Cortex of kidney (tissue), 1 donor: ENCODE measurements at places on chromosomes 6 and 20.

GRCh38 chr6:33428224-33428965 is 8.5 kb downstream of the SYNGAP1 start:
- DNase-seq, result no peak

GRCh38 chr20:60255866-60256265 is 297.6 kb downstream of the CDH26 start:
- no peak for DNase-seq

GRCh38 chr6:75149696-75150095 is 56.2 kb downstream of the COL12A1 start:
- no peak for DNase-seq

DNA sequence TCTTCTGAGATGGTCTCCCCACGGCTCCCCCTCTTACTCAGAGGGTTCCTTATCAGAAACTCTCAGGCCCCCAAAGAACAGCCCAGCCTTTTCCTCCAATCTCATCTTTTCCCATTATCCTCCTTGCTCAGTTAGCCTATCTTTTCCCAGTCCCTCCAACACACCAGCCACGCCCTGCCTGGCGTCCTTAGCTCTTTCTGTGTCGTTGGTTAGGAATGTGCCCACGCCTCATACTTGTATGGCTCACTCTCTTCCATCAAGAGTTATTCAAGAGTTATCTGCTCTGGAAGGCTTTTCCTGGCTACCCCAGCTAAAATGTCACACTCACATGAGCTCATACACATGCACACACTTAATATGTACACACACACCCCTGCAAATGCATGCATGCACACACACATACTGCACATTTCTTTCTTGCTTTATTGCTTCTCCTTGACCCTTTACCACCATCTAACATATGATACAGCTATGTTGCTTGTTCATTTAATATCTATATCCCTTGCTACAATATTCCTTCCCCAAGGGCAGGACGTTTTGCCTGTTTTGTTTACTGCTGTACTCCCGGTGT is 37.6 kb downstream of the SLC2A10 start:
- DNase-seq, result no peak

DNA sequence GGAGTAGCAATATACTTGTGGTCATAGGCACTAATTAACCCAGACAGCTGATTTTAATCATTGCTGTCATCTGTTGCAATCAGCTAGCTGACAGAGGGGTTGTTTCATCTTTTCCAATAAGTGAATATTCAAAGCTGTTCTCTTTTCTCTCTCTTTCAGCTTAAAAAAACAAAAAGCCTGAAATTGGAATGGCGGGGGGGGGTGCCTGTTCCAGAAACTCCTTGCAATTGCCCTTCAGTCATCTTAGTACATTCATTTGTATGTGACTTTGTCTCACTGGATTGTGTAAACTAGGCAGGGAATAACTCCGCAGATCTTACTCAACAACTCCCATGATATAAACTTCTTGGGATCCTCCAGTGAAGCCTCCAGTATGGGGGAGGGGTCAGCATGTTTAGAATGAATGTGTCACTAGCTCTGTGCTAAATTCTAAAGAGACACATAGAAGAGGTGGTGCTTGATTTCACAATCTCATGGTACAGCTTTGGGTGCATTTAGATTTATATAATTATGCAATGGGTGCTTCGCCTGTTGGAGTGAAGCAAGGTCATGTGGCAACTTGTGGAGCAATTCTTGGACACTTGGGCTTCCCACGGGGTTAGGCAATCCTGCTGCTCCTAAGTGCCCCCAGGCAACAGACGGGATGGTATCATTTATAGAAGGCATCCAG is 40.1 kb downstream of the SLC24A3 start:
- no peak for DNase-seq

- no peak for DNase-seq
These were observed 12.3 kb downstream of the TMEM14B start for GRCh38 chr6:10759884-10760329.

DNA sequence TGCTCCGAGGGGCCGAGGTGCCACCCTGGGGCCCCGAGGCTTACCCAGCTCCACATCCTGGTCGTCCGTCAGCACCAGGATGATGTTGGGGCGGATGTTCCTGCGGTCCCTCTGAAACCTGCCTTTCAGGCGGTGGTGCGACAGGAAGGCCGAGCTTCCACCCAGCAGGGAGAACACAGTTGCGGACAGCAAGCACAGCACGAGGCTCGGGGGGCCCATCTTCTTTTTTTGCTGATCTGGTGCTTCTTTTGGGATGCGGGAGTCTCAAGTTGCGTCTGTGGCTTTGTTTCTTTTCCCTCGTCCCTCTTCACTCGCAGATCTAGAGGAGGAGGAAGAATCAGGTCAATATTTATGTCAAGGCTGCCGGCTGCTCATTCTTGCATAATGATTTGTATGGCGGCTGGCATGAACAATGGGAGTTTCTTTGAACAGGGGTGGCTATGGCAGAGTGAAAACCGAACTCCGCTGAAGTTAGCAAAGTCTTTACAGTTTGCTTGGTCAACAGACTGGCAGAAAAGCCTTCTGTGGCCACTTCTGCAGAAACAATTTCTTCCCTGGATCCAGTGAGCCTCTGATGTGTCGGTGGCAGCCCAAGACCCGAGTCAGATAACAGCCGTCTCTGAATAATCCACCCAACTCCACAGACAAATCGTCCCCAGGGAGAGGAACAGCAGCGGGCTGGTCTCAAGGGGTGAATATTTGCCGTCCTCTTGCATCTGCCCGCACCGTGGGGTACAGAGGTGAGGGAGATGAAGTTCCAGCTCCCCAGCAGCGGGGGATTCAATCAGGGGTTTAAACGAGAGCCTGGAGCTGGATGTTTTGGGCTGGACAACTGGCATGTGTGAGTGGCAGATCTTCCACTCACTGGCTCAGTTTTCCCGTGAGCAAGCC is 27.9 kb downstream of the SULF2 start:
- no peak for DNase-seq

- DNase-seq, result no peak
These were observed 124.7 kb downstream of the TMEM242 start for GRCh38 chr6:157198425-157199279.

GRCh38 chr6:38375341-38375740 is 264.4 kb downstream of the BTBD9 start:
- no peak for DNase-seq

DNA sequence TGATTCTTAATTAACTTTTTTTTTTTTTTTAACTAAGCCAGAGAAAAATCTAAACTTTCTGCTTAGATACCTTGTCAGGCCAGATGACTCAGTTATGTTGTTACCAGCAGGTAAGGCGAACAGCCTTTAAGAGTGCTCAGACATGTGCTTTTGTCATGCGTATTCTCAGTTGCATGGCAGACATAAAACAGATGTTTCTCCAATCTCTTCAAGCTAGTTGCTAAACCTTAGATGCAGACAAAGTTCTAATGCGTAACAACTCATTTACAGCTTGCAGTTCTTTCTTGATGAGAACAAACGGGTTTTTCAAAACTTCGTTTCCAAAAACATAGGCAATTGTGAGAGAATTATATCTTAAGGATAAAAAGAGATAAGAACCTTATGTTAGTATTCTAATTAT is 49.6 kb upstream of the GFRAL start:
- no peak for DNase-seq

- DNase-seq, result no peak
These were observed 193.6 kb downstream of the NFATC2 start for GRCh38 chr20:51348876-51349275.

DNA sequence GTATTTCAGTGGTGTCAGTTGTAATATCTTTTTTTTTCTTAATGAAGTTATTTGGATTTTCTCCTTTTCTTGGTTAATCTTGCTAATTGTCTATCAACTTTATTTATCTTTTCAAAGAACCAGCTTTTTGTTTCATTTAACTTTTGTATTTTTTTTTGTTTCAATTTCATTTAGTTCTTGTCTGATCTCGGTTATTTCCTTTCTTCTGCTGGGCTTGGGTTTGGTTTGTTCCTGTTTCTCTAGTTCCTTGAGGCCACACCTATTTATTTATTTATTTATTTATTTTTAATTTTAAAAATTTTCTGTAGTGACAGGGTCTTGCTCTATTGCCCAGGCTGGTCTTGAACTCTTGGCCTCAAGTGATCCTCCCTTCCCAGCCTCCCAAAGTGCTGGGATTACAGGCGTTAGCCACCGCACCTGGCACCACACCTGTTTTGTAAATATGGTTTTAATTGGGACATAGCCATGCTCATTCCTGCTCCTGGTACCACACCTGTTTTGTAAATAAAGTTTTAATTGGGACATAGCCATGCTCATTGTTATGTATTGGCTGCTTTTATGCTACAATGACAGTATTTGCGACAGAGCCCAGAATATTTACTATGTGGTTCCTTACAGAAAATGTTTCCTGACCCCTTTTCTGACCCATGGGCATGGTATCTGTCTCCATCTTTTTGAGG is 22.2 kb downstream of the KDM1B start:
- no peak for DNase-seq
